Heart left ventricle (tissue), 16 donors: ENCODE measurements at places on chromosomes 6 and 20.
A peak's percentile ranks its signal among the peaks of the same experiment; 100 is the strongest.

DNA sequence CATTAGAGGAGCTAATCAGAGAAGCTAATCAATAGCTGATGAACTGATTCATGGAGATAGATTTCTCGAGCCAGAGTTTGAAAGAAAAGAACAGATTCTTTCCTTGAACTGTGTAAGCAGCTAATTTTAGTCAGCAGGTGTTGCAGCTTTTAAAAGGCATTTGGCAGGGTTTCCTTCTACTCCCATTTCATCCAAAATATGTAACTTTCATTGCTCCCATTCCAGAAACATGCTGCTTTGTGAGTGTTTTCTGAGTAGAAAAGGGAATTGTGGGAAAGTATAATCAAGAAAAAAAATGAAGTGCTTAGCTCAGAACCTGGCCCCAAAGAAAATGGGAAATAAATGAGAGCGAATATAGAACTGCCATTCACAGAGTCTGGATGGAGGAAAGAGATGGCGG lies 20.8 kb downstream of the SLC35F1 start:
- no peak for DNase-seq

- peak; percentile 45 for DNase-seq
Observed at GRCh38 chr6:604579-604978, 52.3 kb downstream of the HUS1B start.

DNA sequence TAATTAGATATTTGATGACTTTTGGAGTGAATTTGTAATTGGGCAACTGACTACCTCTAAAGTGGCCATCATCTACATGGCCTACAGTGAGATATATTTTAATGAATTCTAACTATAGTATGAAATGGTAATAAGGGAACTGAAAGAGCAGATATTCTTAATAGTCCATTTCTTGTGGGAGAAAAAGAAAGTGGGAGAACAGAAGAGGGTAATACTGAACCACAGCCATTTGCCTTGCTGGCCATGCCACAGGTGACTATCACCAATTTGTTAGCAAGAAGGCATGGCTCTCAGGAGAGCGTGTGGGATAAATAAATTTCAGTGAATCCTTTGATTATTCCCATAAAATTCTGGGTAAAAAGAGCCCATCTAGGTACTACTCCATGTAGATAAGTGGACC lies 1074.0 kb upstream of the MAP3K7 start:
- no peak for DNase-seq

- no peak for DNase-seq
Observed at GRCh38 chr6:95578106-95578410, 723 bp downstream of the MANEA start.

DNA sequence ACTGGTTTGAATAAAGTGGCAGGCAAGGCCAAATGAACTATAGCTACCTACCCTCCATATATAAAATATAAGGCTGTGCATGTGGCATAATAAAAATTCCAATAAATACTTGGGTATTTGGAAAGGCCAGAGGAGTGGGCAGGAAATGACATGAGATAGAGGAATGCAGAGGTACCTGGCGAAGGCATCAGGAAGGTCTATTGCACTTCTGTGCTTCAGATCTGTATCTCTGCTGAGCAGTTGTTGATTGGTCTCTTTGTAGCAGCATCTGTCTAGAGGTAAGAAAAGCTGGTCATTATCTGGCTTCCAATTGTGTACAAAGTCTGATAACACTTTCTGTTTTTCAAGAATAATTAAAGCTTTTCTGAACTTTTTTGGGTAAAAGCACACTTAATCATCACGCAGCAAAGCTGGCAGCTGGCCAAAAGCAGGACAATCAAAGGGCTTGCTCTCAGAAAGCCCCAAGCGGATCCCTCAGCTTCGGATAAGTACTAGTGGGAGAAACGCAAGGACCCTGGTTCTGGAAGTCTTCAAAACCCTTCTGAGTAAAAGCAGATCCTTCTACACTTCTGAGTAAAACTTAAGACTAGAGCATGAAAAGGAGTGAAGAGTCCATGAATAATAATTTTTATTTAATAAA lies 120.1 kb upstream of the TCF21 start:
- no peak for DNase-seq

GRCh38 chr6:137843211-137843610 lies 23.8 kb upstream of the TNFAIP3 start:
- DNase-seq = no peak

- DNase-seq = peak; percentile 68
Observed at GRCh38 chr6:116557893-116558292, 4.3 kb downstream of the CALHM4 start.

DNA sequence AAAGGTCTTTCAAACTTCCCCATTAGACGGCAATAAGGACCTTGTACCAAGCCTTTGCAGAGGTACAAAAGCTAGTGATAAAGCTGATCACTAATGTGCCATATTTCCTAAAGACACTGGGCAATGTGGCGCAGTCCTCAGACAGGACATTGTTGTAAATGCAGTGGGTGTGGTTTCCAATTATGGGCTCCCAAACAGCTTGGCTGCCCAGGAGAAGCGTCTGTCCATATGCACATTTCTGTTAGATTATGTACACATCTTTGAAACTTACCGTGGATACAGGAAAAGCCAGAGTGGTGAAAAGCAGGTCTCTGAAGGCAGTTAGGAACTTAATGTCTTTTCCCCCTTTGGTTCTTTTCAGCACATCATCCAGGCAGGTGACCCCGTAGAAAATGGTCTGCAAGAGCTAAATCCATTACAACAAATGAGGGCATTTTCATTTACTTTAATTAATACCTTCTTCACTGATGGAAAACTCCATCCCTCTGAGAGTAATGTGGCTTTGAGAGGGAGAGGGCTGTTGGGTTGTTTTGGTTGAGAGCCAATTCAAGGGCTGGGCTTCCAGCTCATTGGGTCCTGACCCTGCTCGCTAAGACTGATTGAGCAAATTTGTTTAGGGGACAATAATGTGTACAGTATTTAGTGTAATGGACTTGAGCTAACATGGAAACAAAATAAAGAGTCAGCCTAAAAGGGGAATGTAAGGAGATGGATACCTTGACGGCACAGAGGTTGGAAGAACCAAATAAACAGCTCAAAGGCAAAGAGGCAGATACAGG lies 10.4 kb downstream of the ADTRP start:
- DNase-seq = no peak

DNA sequence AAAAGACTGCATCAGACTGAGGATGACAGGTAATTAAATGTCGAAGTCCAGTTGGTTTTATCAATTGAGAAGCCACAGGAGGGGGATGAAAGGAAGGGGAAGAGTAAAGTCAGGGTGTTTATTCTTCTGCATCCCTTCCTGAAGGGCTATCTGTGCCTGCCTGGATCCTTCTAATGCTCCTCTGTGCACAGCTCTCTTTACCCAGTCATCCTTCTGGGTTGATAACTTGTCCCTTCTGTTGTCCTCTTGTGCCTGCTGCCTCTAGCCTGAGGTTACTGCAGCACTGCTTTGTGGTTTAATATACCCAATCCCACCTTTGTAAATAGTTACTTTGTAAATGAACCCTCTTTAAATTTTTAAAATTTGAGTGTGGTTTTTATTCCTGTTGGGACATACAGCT lies 1127.3 kb downstream of the EPHA7 start:
- no peak for DNase-seq

DNA sequence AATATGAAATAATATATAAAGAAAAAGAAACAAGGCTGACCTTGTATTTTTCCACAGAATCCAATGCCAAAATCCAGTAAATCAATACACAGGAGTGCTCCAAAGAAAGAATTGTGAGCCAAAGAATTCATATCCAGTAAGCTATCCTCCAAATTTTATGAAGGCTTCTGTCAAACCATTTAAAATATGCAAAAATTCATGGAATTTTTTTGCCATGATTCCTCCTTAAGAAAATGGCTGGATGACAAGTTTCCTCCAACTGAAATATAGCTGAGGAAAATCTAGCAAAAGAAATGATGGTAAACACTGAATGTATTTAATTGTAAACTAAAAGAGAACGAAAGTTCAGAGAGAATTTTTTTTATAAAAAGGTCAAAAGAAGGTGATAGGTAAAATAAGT lies 290.3 kb downstream of the UBE3D start:
- no peak for DNase-seq

DNA sequence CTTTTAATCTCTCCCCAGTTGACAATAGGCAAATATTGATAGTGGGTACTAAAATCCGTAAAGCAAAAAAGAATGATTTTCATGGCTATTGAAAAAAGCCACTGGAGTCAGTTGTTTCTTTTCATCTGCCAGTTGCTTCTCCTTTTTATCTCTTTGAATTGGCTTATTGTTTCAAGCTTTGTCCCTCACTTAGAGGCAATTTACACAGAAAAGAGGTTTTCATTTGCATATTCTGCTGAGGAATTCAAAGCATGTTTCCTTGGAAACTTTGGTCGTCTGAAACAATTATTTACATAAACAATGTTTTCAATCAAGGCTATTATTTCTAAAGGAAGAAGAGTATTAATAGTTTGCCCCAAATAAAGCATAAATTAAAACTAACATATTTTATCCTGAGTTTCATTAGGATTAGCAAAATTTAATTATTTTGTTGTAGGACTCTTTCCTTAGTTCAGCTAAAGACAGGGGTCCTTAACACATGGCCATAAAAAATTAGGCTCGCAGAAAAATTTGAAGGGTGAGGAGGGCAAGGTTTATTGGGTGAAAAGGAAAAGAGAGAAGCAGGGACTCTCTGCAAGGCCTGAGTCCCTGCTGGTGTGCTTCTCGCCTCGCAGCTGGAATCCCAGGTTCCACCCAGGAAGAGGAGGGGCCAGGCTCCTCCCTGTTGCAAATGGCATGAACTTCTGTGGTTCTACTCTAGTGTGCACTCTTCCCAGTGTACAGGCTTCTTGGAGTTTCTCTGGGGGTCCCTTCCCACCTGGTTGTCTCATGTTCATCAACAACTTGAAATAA lies 138.8 kb upstream of the LAMA2 start:
- no peak for DNase-seq

- DNase-seq = no peak
Observed at GRCh38 chr6:27296106-27296783, 15.8 kb downstream of the POM121L2 start.

GRCh38 chr6:144216668-144217218 lies 66.4 kb downstream of the STX11 start:
- DNase-seq = no peak

DNA sequence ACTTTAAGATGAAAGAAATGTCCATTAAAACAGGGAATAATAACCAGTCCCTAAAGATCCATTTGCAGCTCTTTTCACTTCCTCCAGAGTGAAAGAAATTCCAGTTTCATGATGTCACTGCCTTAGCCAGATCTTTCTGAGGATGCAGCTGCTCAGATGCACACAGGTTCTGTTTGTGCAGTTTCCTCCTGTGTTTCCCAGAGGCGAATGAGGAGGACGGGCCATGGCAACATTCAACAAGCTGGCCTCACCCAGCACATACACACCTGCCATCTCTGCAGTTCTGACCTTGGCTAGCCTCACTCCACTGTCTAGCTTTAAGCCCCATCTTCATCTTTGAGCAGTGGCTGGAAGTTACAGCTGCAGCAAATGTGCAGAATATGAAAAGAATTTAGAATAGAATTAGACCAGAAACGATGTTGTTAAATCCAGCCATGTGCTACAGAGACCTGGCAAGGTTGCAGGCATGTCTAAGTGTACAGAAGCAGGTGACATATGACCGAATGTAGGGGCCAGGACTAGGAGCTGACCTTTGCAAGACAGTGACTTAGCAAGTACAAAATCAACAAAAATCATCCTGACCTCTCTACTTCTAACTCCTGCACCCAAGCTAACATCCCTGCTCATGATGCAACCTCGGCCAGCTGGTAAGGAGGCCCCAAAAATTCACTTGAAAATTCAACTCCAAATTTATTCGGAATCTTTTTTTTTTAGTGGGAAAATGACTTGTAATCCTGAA lies 35.0 kb downstream of the FAM50B start:
- DNase-seq = no peak

DNA sequence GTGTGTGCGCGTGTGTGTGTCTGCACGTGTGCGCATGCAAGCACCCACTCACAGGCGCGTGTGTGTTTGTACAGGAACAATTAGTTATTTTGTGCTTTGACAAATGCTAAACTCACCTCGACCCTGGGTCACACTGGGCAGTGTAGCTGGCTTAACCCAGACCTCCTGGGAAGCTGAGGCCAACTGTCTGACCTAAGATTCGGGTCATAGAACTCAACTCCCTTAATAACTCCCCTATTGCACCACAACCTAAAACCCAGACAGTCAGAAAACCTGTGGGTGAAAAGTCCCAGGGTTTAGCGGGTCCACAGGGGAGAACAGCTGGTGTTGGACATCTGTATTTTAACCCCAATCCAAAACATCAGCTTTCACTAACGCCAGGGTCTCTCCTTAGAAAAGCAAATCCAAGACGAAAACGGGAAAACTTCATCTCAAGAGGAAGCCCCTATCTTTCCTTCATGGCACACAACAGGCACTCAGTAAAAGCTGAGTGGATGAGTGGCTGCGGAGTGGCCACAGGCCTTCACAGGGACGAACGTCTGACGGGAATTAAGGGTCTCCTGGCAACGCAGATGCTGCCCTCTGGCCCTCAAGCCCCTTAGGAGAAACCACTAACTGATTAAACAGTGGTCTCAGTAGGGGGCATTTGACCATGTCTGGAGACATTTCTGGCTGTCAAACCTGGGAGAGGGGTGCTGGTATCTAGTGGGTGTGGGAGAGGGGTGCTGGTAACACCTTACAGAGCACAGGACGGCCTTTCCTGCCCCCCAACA lies 4.5 kb downstream of the PMEPA1 start:
- no peak for DNase-seq

DNA sequence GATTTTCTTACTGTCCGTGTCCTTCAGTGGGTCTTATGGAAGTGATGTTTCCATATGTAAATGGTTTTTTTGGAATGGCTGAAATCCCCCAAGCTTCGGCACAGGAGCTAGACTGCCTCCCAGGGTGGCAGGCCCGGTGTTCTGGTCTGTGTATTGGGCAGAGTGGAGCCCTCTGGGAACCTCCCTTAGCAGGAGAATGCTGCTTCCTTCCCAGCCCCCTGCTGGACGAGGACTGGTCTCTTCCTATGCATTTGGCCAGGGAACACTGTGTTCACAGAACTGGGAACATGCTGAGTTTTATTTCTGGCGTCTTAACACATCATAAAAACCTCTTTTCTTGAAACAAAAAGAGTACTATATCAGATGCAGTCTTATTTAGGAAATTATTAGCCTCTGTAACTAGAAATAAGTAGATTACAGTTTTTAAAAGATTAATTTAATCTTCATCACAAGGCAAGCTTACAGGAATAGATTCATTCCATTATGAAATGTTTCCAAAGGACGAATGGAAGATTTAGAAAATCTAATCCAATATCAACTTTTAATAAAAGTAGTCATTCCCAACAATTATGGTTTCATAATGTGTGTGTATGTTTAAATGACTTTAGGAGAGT lies 56.6 kb downstream of the SYTL3 start:
- DNase-seq = peak; percentile 78

- DNase-seq = no peak
Observed at GRCh38 chr6:129685662-129686031, 24.3 kb downstream of the ARHGAP18 start.

GRCh38 chr20:11473983-11474382 lies 443.7 kb upstream of the BTBD3 start:
- DNase-seq = no peak

- DNase-seq = no peak
Observed at GRCh38 chr6:155333414-155333813, 19.1 kb upstream of the TFB1M start.
